ENCODE measurements at places on chromosomes 5 and 9. TPM values are rescaled to one million over a fixed set of nuclear protein-coding genes. Genes with fewer than 3 reads are reported as not detected.

DNA sequence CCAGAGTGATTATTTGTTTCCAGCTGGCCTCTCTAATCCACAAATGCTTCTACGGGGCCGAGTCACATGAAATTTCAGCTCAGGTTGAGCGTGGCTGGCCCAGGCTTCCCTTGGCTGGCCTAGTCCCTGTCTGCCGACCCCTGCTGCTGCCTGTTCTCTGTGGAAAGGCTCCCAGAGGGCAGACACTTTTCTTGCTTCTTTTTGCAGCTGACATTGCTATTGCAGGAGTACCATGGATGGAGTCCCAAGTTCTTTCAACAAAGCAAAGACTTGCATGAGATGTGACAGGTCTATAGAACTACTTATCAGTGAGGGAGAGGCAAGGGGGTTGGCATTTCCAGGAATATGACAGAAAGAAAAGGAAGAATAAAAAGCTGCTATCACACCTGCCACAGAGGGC, 287.4 kb upstream of the ARRDC3 start:
- DNase-seq = no peak

DNA sequence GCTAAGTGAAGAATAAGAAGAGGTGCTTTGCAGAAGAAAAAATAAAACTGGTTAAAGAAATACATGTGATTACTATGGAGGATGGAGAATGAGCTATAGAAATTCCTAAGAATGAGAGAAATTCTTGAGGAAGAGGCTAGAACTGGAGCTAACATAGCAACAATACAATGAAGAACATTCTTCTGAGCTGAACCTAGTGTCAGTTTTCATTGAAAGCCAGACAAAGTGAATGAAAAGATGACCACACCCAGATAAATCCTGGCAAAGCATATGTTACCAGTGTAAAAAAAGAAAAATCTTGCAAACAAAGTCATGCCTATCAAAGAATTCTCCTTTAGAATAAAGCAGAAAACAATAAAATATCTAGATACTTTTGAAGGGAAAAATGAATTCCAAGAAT, 39.6 kb downstream of the SGCD start:
- no peak for DNase-seq

GRCh38 chr9:1890816-1891215, 124.3 kb upstream of the SMARCA2 start:
- no peak for DNase-seq

GRCh38 chr9:134991808-134992754, 74.4 kb upstream of the FCN1 start:
- peak; percentile 22 for DNase-seq

DNA sequence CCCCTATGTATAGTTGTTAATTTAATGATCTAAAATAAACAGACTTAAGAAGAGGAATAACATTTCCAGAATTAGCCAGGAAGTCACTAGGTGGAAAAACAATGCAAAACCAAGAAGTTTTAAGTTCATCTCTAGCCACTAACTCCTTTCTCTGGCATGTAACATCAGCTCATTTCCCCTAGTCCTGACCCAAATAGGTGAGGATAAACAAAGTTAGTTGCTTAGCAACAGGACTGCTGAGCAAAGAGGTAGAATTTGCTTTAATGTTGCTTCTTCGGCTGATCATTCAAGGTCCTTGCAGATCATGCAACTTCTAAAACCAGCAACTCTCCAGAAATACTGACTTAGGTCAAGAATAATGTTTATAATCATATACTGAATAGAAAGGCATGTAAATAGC, 675.8 kb downstream of the CETN3 start:
- DNase-seq = no peak

GRCh38 chr5:33890131-33891032, 1.4 kb downstream of the ADAMTS12 start:
- no peak for DNase-seq

- DNase-seq = no peak
These were observed 11.5 kb upstream of the IRX2 start for GRCh38 chr5:2762744-2763532.

GRCh38 chr5:155254399-155254798, 240.8 kb downstream of the KIF4B start:
- DNase-seq = no peak

DNA sequence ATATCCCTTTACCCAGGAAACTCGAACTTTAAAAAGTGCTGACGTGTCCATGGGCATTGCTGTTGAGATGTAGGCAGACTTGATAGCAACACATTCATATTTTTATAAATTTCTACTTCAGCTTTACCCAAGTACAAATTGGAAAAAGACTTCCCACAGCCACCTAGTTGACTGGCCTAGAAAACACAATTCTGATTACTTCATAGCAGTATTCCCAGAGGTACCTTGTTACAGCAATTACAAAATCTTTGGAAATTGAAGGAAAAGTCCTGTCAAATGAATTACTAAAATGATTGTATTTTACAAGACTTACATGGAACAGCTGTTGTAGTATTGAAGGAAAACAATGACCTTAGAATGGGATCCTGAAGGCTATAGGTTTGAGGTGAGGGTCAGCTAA, 130.7 kb upstream of the NREP start:
- DNase-seq = no peak

DNA sequence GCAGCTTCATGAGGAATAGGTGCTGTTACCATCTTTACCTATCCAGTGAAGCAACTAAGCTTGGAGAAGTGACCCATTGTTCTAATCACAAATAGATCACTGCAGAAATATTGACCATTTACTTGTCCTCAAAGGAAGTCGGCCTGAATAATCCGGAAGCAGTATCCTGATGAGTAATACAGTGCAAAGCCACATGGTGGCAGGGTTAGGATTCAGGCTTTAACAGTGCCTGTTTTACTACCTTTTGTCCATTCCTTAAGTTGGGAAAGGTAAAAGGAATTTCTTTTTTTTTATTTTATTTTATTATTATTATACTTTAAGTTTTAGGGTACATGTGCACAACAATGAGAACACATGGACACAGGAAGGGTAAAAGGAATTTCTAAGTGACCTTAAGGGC, 336.3 kb downstream of the KDM4C start:
- DNase-seq = no peak

DNA sequence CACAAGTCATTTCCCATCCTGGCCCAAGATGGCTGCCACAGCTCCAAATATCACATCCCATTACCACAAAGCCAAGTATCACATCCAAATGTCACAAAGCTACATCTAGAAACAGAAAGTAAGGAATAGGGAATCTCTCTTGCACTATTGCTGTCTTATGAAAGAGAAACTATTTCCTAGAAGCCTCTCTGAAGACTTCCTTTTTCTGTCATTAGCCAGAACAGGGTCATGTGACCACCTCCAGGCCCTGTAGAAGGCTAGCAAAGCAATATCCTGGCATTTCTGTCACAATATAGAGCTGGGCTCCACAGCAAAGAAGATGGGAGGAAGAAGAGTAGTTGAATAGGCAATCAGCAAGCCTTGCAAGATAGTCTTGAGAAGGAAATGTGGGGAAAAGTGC, 99.2 kb downstream of the SH3TC2 start:
- DNase-seq = peak; percentile 57

GRCh38 chr5:98604301-98604700, 169.2 kb upstream of the RGMB start:
- no peak for DNase-seq

GRCh38 chr9:33157960-33158842, 8.9 kb downstream of the B4GALT1 start:
- no peak for DNase-seq

DNA sequence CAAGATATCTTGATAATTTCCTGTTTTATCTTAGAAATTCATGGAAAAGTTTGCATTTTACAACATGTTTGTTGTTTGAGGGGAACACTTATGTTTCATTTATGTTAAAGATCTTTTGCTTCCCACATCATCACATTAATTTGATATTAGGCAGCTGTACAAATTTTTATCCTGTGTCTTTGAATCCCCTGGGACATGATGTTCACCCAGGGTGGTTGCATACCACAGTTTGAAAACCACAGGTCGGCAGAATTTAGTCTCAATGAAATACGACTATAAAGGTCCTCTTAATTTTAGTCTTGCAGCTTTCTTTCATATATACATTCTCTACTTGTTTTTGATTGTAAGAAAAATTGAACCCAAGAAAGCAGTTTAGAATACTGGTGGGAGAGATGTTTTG, 3.7 kb downstream of the NAA35 start:
- DNase-seq = no peak

- no peak for DNase-seq
These were observed 536 bp upstream of the PPIC start for GRCh38 chr5:123037104-123037418.

- no peak for DNase-seq
These were observed 254.1 kb downstream of the FSTL4 start for GRCh38 chr5:133358271-133358670.

GRCh38 chr5:115947260-115947659, 15.0 kb upstream of the LVRN start:
- no peak for DNase-seq

DNA sequence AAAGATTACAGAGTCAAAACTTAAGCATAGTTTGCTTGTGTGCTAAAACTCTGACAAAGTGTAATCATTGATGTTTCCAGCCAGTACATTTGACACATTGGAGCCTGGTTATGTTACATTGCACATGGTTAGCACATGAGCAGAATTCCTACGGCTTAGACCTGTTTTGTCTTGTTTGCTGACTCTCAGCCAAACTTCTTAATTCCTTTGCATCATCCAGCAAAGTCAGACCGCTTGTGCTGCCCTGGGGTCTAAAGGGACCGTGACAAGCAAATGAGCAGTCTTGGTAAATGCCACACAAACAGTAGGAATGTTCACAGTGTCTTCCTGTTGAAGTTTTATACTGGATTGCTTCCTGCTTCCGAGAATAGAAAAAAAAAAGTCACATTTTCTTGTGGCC, 72.0 kb upstream of the ENTREP1 start:
- no peak for DNase-seq

DNA sequence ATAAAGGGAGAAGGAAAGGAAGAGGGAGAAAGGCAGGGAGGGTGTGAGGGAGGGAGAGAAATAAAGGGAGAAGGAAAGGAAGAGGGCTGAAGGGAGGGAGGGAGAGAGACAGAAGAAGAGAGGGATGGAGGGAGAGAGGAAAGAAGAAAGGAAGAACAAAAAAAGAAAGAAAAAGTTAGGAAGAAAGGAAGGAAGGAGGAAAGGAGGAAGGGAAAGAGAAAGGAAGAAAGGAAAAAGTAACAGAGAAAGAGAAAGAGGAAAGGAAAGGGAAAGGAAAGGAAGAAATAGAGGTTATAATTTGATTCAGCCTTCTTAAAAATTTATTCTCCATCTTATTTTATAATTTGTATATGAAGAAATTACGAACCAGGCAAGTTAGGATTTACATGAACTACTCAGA, 836.6 kb upstream of the C9orf72 start:
- no peak for DNase-seq

FABP6 gene
- not detected for total RNA-seq

F2RL1 gene
- 1.9 TPM for total RNA-seq

NLN gene
- total RNA-seq = 14.0 TPM

PPP3R2 gene
- not detected for total RNA-seq

SNCAIP gene
- 9.7 TPM for total RNA-seq

PHF24 gene
- total RNA-seq = 0.57 TPM

IFNB1 gene
- total RNA-seq = not detected

ADCY2 gene
- total RNA-seq = 9.3 TPM

SLC9A3 gene
- total RNA-seq = 0.93 TPM

TMEM171 gene
- not detected for total RNA-seq
